ENCODE measurements at places on chromosomes 3 and 15.

- no peak for DNase-seq
Measured at GRCh38 chr3:74546426-74546825, 68.0 kb downstream of the CNTN3 start.

GRCh38 chr3:123277106-123277505 lies 75.4 kb downstream of the SEC22A start:
- no peak for DNase-seq

DNA sequence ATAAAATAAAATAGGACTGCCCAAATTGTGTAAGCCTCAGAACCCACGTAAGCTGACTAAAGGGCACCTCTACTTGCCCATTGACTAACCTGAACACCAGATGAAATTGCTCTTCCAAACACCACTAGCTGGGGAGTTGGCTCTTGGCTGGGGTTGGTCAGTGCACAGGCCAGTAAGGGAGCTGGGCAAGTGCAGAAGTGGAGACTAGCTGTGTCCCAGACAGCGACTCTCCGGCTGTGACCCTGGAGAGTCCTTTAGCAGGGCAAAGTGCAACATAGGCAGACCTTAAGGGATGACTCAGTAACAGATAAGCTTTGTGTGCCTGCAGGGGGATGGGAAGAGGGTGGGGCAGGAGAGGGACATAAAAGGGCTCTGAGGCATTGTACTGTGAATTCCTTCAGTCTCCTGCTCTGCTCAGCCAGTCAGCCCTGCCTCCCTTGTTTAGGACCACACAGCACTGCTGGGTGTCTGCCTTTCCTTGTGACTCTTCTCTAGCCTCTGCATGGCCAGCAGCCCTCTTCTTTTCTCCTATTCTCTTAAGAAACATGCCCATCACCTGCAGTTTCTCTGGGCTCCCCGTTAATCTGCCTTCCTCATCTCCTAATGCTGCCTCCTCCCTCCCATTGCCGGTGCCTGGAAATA lies 13.2 kb downstream of the NR1I2 start:
- DNase-seq = no peak

GRCh38 chr3:155872904-155873646 lies 2.6 kb downstream of the GMPS start:
- no peak for DNase-seq

- DNase-seq = no peak
Measured at GRCh38 chr3:9448643-9449042, 51.2 kb downstream of the SETD5 start.

GRCh38 chr3:61808526-61808925 lies 247.2 kb downstream of the PTPRG start:
- no peak for DNase-seq

- DNase-seq = no peak
Measured at GRCh38 chr3:138289260-138289659, 40.4 kb downstream of the NME9 start.

- no peak for DNase-seq
Measured at GRCh38 chr15:100778831-100779288, 100.8 kb upstream of the ALDH1A3 start.

DNA sequence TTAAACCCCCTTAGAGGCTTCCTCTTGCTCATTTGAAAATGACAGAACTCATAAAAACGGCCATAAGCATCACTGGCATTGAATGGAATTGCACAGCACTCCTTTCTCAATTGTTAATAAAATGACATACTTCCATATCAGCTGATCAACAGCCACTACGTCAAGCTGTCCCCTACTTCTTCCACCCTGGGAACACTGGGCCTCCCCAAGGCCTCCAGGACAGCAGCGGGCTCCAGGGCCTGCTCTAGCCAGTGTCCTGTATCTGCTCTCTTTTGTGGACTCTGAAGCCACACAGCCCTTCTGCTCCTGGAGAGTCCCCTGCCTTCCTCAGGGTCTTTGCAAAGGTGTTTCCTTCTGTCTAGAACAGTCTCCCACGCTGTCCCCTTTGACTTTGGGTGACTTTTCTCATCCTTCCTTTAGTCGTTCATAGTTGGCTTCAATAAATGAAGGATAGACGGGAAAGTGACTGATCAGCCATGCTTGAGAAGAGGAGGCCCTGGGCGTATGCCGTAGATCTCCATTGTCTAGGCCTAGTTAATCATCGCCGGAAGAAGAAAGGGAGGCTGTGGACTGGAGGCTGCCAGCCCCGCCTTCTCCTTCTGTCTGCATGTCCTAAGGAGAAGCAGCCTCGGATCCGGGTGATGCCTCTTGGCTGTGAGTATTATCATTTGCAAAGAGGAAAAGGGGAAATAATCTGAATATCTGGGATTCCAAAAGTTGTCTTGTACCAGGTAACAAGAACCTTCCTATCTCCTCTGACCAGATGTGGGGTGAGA lies 4.7 kb upstream of the THSD4 start:
- DNase-seq = no peak

GRCh38 chr15:43436395-43436794 lies 56.6 kb downstream of the TP53BP1 start:
- no peak for DNase-seq

DNA sequence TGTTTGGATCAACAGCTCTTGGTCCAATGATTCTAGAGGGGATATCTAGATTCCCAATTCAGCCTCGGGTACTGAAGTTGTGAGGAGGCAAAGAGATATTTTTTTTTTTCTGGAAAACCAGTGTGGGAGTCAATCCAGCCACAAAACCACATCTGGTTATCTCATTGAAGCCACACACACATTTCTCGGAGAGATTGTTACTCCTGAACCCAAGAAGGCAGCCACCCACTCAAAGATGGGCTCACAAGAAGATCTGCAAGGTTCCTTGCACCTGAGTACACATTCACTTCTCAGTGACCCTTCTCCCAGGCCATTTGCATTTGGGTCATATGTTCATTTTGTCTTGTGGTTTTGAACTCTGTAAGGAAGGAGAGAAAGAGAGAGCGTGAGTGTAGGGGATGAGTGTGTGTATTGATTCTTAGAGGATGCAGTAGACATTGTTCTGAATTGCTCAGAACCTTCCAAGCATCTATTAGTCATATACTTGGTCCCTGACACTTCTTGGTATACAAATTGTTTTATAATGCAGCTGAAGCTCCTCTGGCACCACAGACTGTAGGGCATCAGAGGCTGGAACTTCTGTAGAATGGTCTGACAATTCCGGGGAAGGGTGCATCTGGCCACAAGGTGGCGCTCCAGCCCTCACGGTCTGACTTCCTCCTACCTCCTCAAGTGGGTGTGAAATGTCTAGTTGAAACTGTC lies 39.3 kb upstream of the TRA2B start:
- DNase-seq = no peak

GRCh38 chr3:12062605-12063004 lies 58.4 kb downstream of the SYN2 start:
- DNase-seq = no peak

DNA sequence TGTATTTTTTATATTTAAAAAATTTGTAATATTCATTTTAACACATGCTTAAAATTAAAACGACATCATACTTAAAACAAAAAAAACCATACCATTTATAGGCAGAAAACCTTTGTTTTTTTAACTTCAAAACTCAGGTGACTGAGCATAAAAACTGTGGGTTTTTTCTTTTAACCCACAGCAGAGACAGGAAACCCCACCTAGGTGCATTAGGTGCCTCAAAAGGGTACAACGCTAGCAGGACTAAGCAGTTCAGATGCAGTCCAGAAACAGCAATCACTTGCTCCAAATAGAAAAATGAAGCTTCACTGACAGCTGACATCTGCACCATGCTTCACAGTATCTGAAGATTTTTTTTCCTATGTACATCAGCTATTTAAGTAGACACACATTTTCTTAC lies 52.3 kb downstream of the GLB1 start:
- no peak for DNase-seq

- no peak for DNase-seq
Measured at GRCh38 chr3:48306860-48307530, 26.5 kb downstream of the SPINK8 start.

DNA sequence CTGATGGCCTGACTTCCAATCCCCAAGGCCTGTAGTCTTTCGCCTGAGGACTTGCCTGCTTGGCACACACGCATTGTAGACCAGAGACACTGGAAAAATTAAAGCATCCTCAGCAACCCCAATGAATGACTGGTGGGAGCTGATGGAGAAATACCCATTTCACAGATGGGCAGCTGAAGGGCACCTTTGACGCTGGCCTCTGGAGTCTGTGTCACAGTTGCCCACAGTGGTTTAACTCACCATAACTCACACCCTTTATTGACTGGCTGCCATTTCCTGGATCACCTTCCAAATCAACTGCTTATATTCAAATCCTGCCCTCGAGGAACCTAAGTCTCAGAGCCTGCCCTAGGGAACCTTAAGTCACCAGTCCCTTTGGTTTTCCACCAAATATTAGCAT lies 183.1 kb downstream of the SHQ1 start:
- no peak for DNase-seq

DNA sequence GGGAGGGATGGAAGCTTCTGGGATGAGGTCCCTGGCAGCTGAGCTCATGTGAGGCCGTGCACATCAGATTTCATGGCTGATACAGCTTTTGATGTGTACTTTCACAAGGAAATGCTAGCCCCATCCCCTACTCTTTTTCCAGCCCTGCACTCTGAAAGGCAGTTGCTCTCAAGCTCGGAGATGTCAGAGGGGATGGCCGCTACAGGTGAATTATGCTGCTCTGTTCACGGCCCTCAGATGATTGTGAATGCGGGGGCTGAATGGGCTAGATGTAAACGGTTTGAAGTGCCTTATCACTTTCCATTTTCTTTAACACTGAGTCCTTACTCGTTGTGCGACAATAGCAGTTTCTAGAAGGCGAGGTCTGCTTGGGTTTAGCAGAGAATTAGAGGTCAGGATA lies 88.0 kb upstream of the RASGRF1 start:
- no peak for DNase-seq

DNA sequence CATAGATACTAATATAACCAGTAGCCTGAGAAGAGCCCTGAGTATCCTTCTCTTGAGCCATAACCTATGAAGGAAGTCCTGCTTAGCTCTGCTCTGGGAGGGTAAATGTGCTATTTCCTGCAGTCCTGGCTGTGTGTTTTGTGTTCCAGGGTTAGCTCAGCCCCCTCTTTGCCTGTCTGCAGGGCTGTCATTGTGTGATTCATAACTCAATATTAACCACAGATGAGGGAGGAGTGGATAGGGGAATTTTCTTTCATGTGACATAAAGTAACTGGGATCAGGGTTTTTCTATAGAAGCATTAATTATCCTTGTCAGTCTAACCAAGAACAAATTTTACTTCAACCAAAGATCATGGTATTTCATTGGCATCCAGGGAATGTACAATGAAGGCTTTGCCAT lies 183.3 kb upstream of the ZBTB20 start:
- DNase-seq = no peak

DNA sequence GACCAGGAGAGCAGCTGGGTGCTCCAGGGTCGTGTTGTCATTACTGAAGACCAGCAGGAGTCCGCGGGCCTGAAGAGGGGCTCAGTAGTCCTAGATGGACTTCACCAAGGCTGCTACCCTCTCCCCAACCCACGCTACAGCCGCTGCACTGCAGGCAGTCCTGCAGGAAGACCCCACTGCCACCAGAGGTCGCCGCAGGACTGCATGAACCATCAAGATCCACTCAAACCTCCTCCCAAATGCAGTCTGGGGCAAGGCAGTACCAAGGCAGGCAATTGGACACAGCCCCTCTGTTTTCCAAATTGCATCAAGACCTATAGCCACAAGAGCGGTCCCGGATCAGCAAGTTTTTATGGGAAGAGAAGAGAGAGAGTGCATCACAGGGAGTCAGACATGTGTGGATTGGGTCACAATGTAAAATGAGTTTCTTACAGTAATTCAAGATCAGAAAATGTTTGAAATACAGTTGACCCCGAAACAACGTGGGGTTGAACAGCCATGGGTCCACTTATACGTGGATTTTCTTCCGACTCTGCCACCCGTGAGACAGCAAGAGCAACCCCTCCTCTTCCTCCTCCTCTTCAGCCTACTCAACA lies 46.7 kb downstream of the DZIP1L start:
- DNase-seq = no peak

GRCh38 chr3:131231710-131232389 lies 149.7 kb upstream of the NUDT16 start:
- DNase-seq = no peak

DNA sequence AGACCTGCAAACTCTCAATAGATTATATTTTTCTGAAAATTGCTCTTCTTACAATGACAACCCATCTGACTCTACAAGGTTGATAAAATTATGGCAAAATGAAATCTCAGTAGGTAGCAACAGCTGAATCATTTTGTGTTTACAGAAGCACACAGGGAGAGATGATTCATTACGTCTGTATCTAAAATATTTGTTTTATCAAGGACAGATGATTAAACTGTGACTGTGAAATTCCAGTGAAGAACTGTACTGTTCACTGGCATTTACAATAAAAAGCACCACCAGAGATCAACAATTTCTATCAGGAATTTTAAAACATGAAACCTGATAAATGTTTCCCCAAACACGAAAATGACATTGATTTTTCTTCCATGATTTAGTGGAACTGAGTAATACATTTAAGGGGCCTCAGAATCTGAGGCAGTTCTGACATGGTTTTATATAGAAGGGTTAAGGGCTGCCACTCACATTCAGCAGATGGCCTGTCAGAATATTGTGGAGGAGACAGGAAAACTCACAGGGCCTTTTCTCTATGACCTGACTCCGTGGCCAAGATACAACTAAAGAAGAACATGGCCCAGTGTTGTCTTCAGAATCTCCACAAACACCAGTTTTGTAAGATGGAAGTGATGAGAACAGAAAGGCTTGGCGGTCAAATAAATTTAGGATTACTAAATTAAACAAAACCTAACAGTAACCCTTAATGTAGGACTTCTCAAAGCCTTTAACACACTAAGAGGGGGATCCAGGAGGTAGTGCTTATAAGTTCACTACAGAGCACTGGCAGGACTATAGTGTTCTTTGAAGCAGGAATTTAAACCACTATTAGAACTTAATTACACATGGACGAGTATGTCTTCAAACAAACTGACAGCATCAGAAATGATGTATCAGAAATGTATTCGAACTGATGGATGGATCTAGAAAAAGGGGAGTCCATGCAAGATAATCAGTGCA lies 25.9 kb downstream of the RAD18 start:
- peak; percentile 62 for DNase-seq

DNA sequence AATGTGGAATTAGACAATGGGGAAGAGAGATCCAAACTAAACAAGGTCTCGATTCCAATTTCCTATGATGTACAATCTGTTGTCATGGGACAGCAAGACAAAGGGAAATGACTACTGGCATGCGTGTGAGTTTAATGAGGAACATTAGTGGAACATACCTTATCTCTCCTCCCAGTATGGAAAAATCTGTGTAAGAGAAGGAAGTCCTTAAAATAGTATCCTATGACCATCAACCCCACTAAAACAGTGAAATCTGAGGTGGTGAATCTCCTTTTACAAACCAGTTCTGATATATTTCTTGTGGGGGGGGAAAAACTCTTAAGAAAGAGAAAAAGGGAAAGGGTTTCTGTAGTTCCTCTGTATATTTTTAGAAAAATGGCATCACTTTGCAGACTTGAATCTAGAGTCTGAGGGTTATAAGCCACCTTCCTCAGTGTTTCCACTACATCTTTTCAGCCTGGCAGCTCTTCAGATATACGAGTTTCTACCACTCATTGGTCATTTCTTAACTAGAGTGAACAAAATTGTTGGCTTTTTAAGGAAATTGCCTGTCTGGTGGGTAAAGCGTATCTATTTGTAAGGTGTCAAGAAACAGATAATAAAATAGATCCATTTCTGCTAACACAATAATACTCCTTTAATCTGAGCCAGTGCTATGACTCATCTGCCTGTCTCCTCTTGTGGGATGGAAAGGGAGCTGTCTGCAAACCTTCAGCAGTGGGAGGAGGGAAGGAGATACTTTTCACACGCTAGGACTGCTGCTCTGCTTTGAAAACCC lies 3.0 kb upstream of the TNFAIP8L3 start:
- DNase-seq = no peak

Data from BJ (cell line).